CD4-positive, alpha-beta memory T cell (primary cell): ENCODE measurements at places on chromosomes 3 and 15.
A peak's percentile ranks its signal among the peaks of the same experiment; 100 is the strongest.

GRCh38 chr3:103319912-103320311, 885.1 kb downstream of the ZPLD1 start:
- DNase-seq: no peak

- no peak for DNase-seq
Observed at GRCh38 chr3:105347625-105348302, 18.9 kb upstream of the ALCAM start.

GRCh38 chr15:44792715-44793114, 56.4 kb downstream of the TRIM69 start:
- DNase-seq: no peak

- DNase-seq: no peak
Observed at GRCh38 chr3:121505256-121505655, 40.5 kb downstream of the POLQ start.

DNA sequence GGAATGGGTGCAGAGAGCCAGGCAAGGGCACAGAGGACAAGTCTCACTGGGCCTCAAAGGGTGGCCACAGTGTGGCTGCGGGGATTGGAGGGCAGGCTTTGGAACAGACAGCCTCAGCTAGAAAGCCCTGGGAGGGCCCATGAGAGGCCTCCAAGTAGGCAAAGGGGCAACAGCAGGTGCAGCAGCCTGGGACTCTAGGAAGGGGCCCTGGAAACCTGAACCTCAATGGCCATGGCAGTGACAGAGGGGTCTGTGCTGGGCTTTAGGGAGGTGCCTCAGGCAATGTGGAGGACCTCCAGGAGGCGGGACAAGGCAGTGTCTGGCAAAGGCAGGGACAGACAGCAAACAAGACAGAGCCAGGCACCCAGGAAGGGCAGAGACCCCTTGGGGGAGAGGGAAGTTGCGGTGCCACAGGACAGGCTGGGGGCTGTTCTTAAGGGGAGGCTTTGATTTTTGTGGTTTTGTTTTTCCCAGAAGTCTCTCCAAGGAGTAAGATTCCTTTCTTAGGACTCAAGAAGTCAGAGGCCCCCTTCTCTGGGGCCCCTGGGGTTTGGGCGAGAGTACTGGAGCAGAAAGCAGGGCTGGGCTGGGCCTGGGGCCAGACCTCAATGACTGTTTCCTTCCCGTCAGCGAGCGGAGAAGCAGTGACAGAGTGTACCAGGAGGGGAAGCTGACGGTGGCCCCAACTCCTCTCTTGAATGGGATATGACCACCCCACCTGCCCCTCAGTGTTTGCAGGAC, 9.7 kb downstream of the STOML1 start:
- no peak for DNase-seq

DNA sequence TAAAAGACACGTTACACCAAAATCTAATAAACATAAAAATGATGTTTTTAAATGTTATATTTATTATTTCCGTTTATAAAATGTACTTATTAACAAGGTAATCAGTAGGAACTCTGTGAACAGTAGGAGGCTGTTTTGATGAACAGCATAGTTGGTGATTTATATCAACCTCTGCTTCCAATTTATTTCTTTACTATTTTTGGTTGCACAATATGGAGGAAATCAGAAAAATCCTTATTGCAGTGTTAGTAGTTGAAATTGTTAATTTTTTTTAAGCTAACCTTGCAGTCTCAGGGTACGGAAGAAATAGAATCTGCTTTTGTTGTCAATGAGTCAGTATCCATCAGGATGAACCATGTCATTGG, 5.0 kb upstream of the SNX22 start:
- DNase-seq: no peak

DNA sequence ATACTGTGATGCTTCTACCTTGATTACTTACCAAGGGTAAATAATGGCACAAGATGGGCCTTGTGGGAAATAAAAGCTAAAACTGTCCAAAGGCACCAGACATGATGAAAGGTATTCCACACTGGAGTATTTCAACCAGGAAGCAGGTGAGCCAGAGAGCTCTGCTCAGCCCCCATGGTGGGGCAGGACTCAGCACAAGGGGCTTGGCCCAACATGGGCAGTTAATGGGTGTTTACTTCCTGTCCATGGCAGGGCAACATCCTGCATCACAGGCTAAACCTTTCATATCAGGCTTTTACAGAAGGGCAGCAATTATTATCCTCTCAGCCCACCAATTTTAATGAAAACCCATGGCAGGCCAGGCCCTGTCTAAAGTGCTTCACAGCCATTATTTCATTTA, 38.2 kb downstream of the MAGI1 start:
- DNase-seq: no peak

- DNase-seq: no peak
Observed at GRCh38 chr3:120420928-120421551, 29.8 kb downstream of the FSTL1 start.

GRCh38 chr3:22045882-22046281, 294.9 kb upstream of the ZNF385D start:
- no peak for DNase-seq

DNA sequence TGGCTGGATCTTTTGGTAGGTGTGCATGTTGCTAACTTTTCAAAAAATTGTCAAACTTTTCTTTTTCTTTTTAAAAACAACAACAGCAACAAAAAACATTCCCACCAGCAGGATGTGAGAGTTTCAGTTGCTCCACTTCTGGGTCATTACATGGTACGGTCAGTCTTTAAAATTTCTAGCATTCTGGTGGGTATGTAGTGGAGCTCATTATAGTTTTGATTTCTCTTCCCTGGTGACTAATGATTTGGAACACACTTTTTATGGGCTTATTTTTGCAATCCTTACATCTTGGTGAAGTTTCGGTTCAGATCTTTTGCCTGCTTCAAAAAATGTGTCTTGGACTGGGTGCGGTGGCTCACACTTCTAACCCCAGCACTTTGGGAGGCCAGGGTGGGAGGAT, 19.3 kb downstream of the ATP1B3 start:
- DNase-seq: no peak

DNA sequence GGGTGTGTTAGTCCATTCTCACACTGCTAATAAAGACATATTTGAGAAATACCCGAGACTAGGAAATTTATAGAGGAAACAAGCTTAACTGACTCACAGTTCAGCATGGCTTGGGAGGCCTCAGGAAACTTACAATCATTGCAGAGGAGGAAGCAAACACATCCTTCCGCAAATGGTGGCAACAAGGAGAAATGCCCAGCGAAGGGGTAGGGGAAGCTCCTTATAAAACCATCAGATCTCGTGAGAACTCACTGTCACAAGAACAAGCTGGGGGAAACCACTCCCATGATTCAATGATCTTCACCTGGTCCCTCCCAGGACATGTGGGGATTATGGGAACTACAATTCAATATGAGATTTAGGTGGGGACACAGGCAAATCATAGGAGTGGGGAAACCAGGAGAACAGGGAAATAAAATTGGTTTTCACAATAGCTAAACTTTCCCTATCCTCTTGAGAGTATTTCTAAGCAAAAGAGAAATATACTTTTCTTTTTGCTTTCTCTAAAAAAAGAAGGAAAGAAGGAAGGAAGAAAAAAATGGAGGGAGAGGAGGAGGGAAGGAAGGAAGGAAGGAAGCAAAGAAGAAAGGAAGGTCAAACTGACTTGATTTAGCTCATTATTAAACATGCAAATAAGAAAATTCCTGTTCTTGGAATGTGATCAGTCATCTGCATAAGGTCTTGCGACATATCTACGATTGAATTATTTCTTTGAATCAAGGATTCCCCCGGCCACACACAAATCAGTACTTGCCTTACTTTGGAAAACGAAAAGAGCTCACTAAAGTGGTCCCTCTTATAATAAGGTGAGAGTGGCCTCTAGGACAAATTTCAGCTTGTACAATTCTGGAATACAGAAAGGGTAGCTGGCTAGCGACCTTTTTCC, 75.2 kb downstream of the LIPC start:
- DNase-seq: no peak

GRCh38 chr3:25897019-25897418, 107.1 kb downstream of the OXSM start:
- DNase-seq: no peak

GRCh38 chr3:170027233-170028102, 10.3 kb upstream of the GPR160 start:
- DNase-seq: peak; percentile 21

DNA sequence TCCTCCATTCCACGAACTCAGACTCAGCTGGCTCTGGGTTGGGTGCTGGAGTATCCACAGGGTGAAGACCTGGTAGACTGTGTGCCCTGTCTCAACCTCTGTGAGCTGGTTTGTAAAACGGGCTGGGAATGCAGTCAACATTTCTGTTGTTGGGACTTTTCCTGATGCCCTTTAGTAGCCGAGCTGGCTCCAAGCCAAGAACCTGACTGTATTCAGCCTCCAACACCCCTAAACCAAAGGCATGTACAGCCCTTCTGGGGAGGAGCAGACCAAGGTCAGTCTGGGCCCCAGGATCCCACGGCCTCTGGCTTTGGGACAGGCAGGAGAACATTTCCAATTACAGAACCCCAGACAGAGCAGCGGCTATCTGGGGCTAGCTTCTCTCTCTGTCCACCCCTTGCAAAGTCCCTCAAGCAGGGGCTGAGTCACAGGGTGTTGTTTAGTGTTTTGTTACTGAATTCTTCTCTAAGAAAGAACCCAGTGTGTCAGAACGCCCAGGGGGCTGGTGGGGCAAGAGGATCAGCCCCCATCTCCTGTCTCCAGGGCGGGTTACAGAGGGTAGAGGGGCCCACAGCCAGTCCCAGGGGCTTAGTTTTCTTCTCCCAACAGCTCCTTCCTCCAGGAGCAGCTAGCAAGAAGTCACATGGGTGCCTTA, 56.8 kb upstream of the SLC6A6 start:
- DNase-seq: no peak

DNA sequence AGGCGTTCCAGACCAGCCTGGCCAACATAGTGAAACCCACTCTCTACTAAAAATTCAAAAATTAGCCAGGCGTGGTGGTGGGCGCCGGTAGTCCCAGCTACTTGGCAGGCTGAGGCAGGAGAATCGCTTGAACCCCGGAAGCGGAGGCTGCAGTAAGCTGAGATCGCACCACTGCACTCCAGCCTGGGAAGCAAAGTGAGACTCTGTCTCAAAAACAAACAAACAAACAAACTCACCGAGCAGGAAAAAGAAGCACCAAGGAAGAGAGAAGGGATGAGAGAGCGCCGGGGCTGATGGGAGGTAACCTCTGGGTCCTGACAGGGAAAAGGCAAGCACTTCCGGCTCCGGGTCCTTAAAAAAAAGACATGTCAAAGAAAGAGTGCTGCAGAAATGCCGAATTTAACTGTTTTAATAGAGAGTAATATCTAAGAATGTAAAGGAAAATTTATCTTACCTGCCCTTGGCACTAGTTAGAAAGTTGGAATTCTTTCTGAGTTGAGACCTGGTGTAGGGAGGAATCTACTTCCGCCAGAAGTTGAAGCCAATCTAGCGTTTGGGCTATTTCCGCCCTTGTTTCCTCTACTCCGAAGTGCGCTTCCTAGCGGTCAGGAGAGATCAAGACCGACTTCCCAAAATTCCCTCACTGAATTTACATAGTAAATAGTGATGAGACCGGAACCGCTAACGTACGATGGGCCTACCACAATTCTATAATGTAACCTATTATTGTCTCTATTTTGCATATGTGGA, 29.1 kb downstream of the EFCAB12 start:
- peak; percentile 85 for DNase-seq

- DNase-seq: no peak
Observed at GRCh38 chr15:57784081-57784511, 77.6 kb downstream of the POLR2M start.

DNA sequence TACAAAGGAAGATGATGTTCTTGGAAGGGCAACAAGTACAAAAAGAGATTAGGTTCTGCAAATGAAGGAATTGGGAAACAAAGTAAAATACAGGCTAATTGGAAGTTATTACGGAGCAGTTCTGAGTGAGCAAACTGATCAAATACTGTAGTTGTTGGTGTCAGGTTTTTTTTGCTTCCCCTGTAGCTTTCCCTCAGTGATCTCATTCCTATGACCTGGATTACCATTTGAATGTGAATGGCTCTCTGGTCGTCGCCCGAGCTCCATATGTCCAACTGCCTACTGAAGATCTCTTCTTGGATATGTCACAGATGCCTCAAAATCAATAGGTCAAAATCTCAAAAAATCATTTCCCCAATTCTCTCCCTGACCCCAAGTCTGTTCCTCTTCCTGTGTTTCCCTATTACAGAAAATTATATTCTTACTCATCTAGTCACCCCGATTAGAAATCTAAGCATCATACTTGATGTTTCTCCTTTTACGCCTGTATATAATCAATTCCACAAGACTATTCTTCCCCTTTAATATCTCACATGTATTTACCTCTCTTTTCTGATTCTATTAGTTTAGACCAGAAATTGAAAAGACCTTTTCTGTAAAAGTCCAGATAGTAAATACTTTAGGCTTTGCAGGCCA, 29.0 kb downstream of the GOLM2 start:
- DNase-seq: no peak

DNA sequence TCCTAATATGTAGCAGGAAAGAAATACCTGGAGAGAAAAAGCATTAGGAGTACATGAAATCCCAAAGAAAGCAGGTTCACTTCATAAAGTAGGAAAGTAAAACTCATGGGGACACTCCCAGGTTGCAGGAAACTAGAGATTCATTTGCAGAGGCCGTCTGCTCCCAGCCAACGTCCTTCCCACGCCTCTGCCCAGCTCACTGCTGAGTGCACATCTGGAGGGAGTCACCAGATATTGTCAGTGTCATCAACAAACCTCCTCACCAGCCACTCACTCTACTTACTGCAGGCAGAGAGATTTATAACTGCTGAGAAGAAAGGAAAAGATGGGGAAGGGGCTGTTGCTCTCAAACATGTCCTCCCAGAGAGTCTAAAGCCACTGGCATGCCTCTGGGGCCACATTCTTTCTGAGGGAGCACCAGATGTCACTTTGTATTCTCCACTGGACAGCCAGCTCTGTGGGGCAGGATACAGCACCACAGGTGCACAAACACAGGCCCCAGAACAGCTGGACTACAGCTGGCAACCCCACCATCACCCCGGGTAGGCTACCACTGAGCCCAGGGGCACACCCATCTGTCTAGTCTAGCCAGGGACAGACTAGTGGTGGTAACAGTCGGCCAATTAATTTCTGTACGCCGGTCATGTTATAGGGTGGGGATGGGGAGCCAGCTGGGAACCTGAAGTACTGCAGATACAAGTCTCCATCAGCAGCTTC, 64.5 kb downstream of the NPTN start:
- no peak for DNase-seq

- no peak for DNase-seq
Observed at GRCh38 chr3:117801912-117802239, 1092.3 kb downstream of the TUSC7 start.
